ENCODE measurements at places on chromosomes 5 and 9.

- no peak for DNase-seq
Measured at GRCh38 chr5:176381423-176381822, 7.0 kb downstream of the NOP16 start.

GRCh38 chr5:69343083-69343482 lies 10.5 kb upstream of the CCDC125 start:
- no peak for DNase-seq

GRCh38 chr5:54281960-54282692 lies 28.2 kb downstream of the ARL15 start:
- DNase-seq: peak; percentile 33

GRCh38 chr5:120552638-120553037 lies 88.5 kb downstream of the PRR16 start:
- DNase-seq: no peak

- DNase-seq: no peak
Measured at GRCh38 chr9:108108280-108108851, 618.8 kb upstream of the KLF4 start.

DNA sequence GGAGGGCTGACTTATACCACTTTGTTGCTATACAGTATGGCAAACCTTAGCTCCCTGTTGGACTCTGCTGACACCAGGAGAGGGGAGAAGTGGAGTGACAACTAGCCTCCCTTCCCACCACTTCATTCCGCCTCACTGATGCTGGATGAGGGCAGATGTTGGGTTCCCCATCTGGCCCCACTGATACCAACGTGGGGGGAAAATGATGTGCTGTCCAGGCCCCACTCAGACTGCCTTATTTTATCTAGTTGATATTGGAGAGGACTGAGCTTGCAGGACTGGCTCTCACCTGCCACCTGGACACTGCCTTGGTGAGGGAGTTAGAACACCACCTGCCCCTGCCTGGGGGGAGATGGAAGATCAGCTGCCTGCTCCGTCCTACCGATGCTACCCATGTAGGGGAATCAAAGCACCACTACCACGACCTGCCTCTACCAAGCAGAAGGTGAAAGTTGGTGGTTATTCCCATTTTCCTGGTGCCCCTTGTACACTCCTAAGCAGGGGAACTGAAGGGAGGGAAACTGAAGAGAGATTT lies 292.1 kb downstream of the GADD45G start:
- no peak for DNase-seq

- DNase-seq: no peak
Measured at GRCh38 chr9:111957856-111958631, 61.4 kb downstream of the UGCG start.

DNA sequence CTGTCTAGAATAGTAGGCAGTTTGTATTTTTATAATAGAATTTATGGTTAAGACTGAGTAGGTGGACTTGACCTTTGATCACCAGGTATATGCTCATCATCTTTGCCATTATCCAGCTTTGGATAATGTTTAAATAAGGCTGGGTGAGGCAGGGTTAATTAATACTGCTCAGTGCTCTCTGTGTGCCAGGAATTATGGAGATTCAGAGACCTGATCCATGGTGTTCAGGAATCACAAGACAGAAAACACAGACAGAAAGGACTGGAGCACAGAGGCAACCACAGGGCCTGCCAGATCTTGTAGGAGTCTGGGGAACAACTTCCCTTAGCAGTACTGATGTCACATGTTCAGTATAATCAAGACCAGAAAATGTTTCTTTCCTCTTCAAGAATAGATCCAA lies 186.3 kb upstream of the ADCY2 start:
- DNase-seq: peak; percentile 33

- no peak for DNase-seq
Measured at GRCh38 chr5:140084541-140084940, 29.4 kb upstream of the PURA start.

GRCh38 chr5:107457881-107458280 lies 212.9 kb downstream of the EFNA5 start:
- no peak for DNase-seq

- DNase-seq: no peak
Measured at GRCh38 chr9:30507166-30507565, 1877.3 kb upstream of the ACO1 start.

GRCh38 chr9:135254176-135255032 lies 166.9 kb downstream of the OLFM1 start:
- DNase-seq: no peak

DNA sequence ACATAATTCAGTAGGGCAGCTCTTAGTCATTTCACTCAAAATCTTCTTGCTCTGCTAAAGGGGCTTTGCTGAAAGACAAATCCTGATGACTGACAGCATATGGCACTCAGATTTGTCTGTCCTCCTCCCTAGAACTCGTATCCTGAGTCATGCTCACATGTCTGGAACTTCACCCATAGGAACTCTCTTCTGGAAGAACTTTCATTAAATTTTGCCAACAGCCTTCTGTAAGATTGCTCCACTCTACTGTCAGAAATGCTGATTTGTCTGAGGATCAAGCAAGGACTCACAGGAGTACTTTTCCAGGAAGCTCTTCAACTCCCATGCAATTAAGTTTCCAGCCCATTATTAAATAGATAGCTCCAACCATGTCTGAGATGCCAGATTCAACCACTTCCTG lies 59.8 kb upstream of the SNX2 start:
- DNase-seq: peak; percentile 11

- no peak for DNase-seq
Measured at GRCh38 chr5:139296862-139297326, 3.4 kb downstream of the MATR3 start.

- no peak for DNase-seq
Measured at GRCh38 chr5:28296254-28297013, 1258.0 kb upstream of the CDH9 start.

DNA sequence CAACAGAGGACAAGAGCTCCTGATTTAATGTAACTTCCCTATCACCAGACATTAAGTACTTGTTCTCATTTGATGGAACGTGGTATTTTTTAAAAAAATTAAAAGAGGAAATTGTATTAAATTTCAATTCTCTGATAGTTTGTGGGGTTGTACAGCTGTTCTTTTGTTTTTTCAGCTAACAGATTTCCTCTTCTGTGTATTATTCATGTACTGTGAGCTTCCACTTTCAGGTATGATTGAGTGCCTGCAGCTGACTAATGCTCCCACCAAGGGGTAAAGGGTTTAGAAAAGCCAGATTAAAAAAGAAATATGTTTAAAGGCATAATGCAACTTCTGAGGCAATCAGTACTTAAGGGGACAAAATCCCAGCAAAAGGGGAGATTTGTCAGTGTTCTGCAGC lies 117.7 kb upstream of the ACTBL2 start:
- DNase-seq: no peak

- no peak for DNase-seq
Measured at GRCh38 chr9:131126059-131126426, 657 bp downstream of the NUP214 start.

DNA sequence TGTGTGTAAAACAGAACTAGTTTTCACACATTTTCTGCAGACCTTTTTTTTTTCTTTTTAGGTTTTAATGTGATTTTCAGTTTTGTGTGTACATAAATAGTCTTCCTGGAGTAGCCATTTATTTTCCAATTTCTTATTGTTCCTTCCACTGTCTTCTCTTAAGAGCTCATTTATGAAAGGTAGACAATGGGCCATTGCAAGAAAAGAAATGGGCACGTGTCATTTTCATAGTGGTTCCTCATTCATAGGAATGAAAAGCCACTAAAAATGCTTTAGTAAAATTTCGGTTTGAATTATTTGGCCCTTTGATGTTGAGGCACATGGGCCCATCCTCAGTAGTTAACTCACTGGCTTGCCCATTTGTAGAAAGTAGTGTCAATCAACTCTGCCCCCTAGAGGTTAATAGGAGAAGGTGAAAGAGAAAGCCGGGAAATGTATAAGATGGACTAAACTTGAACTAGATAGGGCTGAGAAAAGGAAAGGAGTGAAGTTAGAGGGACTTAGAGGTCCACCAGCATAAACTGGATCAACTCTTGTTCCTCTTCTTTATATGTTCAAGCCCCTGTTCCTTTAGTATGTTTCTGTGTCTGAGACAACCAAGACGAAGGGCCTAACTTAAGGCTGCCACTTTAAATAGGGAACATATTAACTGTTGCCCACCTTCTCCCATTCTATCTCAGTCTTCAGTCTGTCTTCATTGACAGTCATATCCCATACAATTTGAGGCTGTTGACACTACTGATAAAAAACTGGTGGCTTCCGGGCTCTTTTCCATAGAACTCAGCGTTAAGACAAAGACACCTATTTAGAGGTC lies 72.6 kb downstream of the SMARCA2 start:
- DNase-seq: peak; percentile 14

DNA sequence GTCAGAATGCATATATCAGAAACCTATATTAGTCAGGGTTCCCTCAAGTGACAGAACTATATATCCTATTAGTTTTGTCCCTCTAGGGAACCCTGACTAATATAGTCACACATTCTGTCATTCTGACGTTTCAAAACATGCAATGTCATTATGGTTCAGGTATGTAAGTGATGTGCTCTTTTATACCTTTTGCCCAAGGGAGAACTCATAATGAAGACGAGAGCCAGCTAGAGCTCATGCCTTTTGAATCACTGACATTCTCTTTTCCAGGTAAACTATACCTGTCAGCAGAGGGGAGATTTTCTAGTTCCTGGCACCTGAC lies 576.7 kb downstream of the LRRC70 start:
- DNase-seq: no peak

DNA sequence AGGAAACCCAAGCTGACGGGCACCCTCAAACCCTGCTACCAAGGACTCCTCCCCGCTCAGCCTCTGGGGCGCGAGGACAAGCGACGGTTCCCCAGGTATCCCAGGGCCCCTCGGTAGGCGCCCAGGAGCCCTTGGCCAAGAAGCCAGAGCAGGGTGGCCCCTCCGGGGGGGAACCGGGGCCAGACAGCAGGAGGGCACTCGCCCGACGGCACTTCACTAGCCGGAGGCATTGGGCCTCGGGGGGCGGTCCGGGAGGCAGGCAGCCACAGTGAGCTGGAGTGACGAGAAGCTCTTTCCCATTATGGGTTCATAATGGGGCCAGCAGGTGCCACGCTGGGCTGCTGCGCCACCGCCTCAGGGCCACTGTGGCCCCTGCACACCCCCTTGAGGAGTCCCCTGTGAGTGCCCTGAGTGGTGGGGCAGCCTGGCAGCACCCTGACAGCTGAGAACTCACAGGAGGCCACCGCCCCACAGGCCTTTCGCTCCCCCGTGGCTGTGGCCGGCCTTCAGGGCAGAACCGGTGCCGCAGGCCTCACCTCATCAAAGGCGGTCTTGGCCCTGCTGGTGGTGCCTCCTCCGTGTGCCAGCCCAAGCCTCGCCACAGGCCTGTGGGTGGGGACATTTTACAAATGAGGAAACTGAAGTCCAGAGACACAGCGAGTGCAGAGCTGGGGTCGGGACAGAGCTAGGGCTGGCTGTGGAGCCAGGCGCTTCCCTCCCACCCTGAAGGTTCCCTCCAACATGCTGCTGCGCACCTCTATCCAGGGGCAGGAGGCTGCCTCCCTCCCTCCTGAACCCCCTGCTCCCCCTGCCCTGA lies 68.7 kb downstream of the PSMB7 start:
- DNase-seq: no peak

DNA sequence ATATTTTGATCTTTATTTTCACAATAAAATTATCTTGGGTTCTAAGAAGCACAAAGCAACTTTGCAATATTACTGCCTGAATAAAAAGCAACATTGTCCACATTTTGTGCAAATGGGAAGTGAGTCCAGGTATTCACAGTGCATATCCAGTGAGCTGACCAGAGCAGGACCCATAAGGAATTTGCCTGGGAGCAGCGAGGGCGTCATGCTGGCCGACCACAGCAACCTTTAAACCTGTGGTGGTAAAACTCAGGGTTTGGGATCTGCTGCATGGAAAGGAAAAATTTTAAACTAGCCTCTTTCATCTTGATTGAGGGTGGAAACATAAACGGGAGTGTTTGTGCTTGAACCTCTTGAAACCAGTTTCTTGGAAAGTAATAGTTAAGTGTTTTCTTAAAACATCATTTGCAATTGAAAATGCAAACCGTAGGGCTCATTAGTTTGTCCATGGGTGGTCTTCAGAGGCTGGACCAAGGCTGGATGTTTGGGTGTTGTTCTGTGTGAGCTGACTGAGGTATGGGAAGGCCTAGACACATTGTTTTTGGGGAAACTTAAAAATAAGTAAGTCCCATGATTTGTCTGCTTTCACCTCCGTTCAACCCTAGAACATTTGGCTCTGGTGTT lies 85.0 kb upstream of the ANKH start:
- DNase-seq: no peak

DNA sequence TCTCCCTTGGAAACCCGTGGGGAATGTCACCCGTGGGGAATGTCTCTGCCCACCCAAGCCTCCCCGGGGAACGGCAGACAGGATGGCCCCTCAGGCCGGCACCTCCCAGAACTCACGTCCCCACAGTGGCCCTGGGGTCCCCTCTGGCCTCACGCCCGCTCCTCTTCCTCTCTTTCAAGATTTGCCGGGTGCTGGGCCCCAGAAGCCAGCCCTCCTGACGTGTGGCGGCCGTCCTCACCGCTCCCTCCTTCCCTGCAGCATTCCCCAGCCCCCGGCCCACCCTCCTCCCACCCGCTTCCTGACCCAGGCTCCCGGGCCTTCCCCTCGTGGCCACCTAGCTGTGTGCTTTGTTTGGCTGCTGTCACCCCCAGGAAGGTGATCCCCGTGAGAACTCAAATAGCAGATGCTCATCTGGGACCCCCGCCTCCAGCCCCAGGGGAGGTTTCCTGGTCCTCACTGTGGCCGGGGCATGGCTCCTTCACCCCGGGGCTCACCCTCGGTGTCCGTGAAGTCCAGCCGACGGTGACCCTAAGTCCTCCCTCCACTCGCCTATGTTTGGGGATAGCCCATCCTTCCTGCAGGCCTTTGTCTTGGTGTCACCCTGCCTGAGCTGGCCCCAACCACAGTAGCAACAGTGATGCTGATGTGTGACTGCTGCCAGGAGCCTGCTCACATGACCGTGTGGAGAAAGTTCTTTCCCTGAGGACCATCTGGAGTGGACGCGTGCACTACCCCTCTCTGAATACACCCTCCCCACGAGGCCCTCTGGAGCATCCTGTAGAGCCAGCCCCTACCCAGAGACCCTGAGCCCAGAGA lies 163.3 kb upstream of the IER5L start:
- DNase-seq: no peak

All from NCI-H2227 treated with DMSO at 0.1 percent for 48 hours (cell line).